ENCODE measurements at places on chromosomes 3 and 15. TPM values are rescaled to one million over a fixed set of nuclear protein-coding genes. Genes with fewer than 3 reads are reported as not detected.

Gene KBTBD12
- 0.07 TPM for total RNA-seq

GRCh38 chr3:160217675-160218074 lies 7.5 kb upstream of the C3orf80 start:
- DNase-seq, result no peak

Gene ENTPD3
- total RNA-seq, result 0.72 TPM

Gene SLCO3A1
- 1.9 TPM for total RNA-seq

DNA sequence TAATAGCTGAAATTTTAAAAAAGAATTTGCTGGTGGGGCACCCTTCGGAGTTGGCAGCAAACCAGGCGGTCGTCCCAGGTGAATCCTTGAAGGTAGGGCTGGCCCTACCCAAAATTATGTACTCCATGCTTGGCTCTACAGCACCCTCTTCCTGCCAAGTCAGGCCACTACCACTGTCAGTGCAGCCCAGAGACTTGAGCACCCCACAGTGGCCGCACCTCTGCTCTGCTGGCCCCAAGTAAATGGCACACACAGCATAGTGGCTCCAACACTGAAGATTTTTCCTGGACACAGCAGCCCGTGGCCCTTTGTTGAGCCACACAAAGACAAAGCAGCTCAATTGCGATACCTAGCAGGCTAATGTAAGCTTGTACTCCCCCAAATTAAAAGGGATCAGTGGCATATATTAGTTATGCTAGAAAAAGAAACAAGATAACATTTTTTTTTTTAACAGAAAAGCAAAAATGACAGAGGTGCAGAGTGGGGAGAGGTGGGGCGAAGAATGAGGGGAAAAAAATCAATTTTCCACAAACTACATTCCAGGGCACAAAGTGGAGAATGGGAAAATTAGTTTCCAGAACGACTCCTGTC lies 250.5 kb downstream of the UACA start:
- no peak for DNase-seq

Gene BLOC1S6
- 41.7 TPM for total RNA-seq

Gene BSN
- 0.67 TPM for total RNA-seq

Gene MAP1A
- 13.9 TPM for total RNA-seq

DNA sequence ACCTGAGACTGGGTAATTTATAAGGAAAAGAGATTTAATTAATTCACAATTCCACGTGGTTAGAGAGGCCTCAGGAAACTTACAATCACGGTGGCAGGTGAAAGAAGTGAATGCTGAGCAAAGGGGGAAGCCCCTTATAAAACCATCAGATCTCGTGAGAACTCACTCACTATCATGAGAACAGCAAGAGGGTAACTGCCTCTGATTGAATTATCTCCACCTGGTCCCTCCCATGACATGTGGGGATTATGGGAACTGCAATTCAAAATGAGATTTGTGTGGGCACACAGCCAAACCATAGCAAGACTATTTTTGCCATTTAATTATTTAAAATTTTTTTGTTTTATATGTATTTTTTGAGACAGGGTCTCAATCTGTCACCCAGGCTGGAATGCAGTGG lies 27.0 kb upstream of the KCTD6 start:
- DNase-seq, result no peak

DNA sequence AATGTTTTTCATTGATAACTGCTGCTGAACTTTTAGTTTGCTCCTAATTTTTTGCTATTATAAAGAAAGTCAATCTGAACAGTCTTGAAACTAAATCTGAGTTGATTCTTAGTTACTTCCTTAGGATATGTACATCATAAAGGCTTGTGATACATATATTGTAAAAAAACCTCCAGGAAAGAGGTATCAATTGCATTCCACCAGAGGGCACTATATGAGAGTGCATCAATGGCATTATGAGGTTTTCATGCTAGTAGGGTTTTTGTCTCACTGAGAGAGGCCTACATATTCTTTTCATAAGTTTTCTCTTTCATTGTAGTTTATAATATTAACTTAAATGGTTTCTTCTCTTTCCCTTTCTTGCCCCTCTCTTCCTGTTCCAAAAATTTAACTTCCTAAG lies 46.9 kb downstream of the PIK3R4 start:
- DNase-seq, result no peak

DNA sequence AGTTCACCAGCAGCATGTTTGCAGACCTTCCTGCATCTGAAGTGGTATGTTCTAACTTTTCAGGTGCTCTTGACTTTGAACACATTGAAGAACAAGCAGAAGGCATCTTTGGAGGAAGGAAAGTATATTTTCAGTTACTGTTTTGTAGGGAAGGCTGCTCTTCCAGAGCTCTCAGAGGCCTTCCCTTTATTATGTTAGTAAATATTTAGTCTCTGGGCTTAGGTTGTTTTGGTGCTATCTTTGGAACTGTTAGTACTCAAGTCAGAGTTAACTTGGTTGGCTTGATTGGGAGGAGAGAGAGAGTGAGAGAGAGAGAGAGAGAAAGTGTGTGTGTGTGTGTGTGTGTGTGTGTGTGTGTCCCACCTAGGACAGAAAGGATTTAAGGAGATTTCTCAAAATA lies 188.2 kb downstream of the ITPR1 start:
- no peak for DNase-seq

Gene OCA2
- total RNA-seq, result 1.5 TPM

GRCh38 chr15:99480016-99480810 lies 85.6 kb upstream of the MEF2A start:
- no peak for DNase-seq

DNA sequence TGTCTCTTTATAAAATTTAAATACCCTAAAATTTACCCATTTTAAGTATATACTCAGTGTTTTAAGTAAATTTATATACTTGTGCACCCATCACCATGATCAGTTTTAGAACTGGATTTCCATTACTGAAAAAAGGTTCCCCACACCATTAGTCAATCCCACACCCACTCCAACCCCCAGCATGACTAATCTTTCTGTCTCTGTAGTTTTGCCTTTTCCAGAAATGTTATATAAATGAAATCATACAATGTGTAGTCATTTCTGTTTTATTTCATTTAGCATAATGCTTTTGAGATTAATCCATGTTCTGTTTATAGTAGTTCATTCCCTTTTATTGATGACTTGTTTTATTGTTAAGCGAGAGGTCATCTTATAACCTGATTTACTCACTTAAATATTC lies 66.1 kb upstream of the LIMD1 start:
- no peak for DNase-seq

All from mesothelial cell of epicardium (in vitro differentiated cells).